ENCODE measurements at places on chromosomes 12 and 14.

DNA sequence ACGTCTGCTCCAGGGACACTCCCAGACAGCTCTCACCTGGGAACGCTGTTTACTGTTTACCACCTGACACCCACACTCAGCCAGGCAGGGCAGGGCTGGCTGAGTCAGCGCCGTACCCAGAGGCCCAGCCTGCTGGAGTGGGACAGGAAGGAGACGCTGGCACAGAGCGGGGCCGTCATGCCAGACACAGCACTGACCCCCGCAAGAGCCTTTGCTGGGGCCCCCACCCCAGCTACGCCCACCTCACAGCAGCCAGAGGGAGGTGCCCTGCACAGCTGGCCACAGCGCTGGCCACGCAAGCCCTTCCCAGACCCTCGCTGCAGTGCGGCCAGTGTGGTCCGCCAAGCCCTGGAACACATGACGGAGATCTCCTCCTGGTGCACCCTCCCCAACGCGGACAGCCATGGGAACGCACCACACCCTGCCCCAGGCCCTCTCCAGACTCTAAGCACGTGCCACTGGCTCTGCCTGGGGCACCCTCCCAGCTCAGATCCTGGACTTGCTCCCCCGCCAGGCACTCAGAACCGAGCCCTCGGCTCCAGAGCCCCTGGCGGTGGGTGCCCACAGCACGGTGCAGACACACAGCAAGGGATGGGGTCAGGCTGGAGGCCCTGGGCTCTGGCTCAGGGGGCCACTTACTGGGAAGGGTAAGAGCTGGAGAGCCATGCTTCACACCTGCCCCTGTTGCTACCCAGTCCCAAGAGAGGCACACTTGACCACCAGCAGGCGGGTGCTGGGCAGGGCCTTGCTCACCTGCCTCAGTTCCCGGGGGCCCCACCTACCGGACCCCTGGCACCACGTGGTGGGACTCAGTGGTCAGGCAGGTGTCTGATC is 5.7 kb downstream of the AHNAK2 start:
- no peak for DNase-seq

GRCh38 chr14:102159841-102160240 is 20.1 kb downstream of the WDR20 start:
- DNase-seq = no peak

DNA sequence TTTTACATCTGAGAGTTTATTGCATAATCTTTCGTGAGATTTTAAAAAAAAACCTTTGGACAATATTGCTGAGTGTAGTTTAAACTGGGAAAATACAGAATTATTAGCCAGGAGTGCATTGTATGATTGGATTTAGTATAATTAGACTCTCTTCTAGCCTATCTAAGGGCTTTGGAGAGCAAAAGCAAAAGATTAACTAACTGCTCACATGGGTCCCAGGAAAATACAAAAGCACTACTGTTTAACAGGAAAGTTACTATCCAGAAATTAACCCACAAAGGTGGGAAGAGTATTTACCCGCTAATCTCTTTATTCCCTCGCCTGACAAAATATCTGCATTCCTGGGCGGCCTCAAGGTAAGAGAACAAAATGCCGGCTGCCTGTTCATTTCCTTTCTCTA is 309.5 kb downstream of the ATXN7L3B start:
- DNase-seq = no peak

- DNase-seq = no peak
These were observed 62.4 kb upstream of the BCL2L14 start for GRCh38 chr12:12008232-12008850.

- DNase-seq = no peak
These were observed 59.4 kb downstream of the LRRIQ1 start for GRCh38 chr12:85095501-85095900.

GRCh38 chr14:36505892-36506731 is 13.9 kb downstream of the NKX2-1 start:
- DNase-seq = no peak

- no peak for DNase-seq
These were observed 355.8 kb upstream of the DCN start for GRCh38 chr12:91538418-91538817.

DNA sequence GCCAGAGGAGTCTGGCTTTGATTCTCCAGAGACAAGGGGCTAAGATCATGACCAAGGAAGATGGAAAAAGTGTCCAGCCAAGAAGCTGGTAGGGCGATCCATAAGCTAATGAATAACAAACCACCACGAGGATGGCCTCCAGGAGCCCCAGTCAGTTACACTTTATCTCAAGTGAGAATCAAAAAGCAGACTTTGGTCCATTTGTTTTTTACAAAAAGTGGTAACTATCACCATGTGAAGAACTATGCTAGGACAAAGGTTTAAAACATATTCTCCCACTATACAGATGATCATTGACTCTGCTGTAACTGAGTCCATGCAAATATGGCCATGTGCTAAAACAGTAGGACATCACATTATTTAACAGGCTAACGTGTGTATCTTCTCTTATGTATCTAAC is 13.9 kb downstream of the SETD3 start:
- DNase-seq = no peak

DNA sequence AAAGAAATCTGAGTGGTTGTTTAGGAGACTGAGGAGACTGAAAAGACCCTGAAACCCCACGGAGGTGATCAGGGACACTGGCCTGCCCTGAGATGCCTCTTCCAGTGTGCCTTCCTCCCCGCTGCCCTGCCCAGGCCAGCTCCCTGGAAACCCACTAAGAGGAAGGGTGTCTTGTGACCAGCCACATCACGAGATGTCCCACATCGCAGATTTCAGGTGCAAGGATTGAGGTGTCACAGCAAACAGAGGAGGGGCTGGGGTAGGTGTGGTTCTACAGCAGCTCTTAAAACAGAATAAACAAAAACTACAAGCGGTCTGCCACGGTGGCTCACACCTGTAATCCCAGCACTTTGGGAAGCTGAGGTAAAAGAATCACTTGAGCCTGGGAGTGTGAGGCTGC is 184.3 kb upstream of the C14orf180 start:
- DNase-seq = no peak

- DNase-seq = no peak
These were observed 22.8 kb upstream of the VCPKMT start for GRCh38 chr14:50139192-50139591.

DNA sequence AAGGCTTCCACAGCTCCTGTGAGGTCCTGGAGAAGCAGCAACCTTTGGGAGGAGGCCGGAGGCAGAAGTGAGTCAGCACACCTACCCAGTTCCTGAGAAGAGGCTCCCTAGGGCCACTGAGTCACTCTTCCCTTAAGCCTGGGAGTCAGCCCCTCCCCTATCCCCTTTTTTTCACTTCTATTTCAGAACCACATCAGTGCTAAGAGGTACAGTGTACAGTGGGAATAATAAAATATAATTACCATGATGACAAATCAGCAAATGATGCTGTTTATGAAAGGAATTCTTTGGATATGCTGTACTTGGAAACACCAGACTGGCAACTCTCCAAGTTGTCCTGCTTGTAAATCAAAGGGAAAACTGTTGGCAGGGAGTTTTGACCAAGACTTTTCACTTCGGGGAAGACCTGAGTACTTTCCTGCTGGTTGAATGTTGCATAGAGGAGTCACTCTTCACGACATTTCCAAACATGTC is 7.8 kb upstream of the TBPL2 start:
- DNase-seq = no peak

DNA sequence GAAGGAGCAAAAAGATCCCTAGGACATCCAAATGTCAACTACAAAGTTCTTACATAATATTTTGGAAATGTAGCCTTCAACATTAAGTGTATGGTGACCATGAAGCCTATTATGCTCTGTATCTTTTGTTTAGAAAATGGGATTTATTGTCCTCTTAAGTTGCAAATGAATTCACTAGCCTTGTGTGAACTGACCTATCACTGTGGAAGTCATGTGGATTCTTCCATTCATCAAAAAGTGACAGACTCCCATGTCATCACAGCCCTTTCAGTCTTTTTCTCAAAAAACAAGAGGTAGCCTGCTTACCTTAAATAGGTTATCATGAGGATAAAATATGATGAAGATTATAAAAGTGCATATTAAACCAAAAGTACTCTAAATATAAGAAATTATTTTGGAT is 179.9 kb downstream of the GRIP1 start:
- DNase-seq = no peak

DNA sequence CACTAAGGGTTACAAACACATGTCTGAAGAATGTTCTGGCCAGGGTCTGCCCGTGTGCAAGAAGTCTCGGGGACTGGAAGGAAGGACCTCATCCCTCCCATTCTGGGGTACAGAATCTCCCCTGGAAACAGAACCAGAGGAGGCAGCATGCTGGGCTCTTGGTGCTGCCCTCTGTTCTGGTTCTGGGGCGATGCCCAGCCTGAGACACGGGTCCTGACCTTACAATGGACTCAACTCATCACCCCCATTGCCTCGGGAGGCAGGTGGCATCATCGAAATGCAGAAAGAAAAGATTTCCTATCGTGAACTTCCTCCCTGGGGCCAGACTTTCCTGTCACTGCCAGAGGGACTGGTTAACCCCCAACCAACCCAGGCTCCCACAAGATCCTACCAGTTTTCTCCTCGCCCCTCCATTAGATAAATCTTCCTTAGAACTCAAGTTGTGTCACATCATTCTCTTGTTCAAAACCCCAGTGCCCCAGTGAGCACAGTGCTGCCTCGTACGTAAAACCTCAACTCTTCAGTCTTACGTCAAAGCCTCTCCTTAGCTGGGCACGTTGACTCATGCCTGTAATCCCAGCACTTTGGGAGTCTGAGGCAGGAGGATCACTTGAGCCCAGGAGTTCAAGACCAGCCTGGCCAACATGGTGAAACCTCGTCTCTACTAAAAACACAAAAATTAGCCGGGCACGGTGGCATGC is 52.1 kb downstream of the PSMA6 start:
- DNase-seq = no peak

DNA sequence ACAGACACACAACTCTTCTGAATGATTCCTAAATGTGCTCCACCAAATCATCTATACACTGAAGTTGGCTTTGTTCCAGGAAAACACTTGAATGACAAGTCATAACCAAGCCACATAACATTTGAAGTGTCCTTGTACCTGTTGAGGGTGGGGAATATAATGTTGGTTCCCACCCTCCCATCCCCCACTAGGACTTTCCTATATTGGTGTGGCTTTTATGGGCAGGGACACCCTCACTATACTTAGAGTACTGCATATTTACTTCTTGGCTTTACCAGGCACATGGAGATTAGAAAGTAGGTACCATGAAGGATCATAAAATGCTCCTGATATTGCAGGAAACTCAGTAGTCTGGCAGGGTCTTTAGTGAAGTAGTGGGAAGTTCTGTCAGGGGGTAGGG is 9.7 kb upstream of the BHLHE41 start:
- no peak for DNase-seq

GRCh38 chr12:131242741-131243496 is 289.2 kb downstream of the ADGRD1 start:
- peak; percentile 90 for DNase-seq

GRCh38 chr12:109779382-109779781 is 53.8 kb downstream of the TRPV4 start:
- DNase-seq = no peak

DNA sequence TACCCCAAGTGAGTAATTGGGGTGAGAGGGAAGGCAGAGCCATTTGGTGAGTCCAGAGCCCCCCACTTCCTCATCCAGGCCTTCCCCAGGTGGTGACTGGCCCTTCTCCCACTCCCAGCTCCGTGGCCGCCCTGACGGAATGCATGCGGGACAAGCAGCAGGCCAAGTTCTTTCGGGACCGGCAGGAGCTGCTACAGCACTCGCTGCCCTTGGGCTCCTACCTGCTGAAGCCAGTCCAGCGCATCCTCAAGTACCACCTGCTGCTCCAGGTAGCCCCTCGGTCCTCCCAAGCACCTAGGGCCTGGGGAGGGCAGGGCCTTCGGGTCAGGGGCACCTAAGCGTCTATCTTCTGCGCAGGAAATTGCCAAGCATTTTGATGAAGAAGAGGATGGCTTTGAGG is 26.5 kb downstream of the PLEKHG3 start:
- DNase-seq = no peak
